ENCODE measurements at places on chromosomes 2 and 18. TPM values are rescaled to one million over a fixed set of nuclear protein-coding genes. Genes with fewer than 3 reads are reported as not detected.

Gene SCN7A
- total RNA-seq, result not detected

Gene WNT10A
- total RNA-seq, result 27.9 TPM

Gene GMCL1
- 18.1 TPM for total RNA-seq

Gene LINC00305
- not detected for total RNA-seq

Gene EHD3
- 0.60 TPM for total RNA-seq

Gene SERPINB4
- not detected for total RNA-seq

Gene TEX44
- not detected for total RNA-seq

Gene PRKAG3
- total RNA-seq, result not detected

Gene FSHR
- not detected for total RNA-seq

Gene MYOM1
- 1.0 TPM for total RNA-seq

Gene FZD7
- 0.70 TPM for total RNA-seq

Gene SGPP2
- total RNA-seq, result 2.8 TPM

Gene MDH1B
- 0.56 TPM for total RNA-seq

Gene RUFY4
- total RNA-seq, result 0.76 TPM

Gene INHA
- not detected for total RNA-seq

Gene CDH20
- not detected for total RNA-seq

Gene TCF7L1
- not detected for total RNA-seq

Gene TEKT4
- total RNA-seq, result not detected

Gene POTEF
- not detected for total RNA-seq

Gene SERPINB11
- total RNA-seq, result not detected

Gene SCLY
- total RNA-seq, result 93.2 TPM

Gene RBM43
- 3.4 TPM for total RNA-seq

Gene RGPD3
- total RNA-seq, result 0.20 TPM

Gene IL36B
- not detected for total RNA-seq

All from activated CD8-positive, alpha-beta T cell treated with anti-CD3 and anti-CD28 coated beads for 36 hours (primary cell).